ENCODE measurements at places on chromosomes 2 and 18. TPM values are rescaled to one million over a fixed set of nuclear protein-coding genes. Genes with fewer than 3 reads are reported as not detected.

Gene RBKS
- 8.9 TPM for total RNA-seq

Gene CHRND
- not detected for total RNA-seq

Gene ZNG1B
- 33.5 TPM for total RNA-seq

- H3K27ac ChIP-seq = no peak overlapping the region
- no peaks in the 10 kb centered on the region for H3K27me3 ChIP-seq
- no peak for DNase-seq
- H3K4me3 ChIP-seq = no peak overlapping the region
- no peaks in the 10 kb centered on the region for H3K4me1 ChIP-seq
These were observed 1183.2 kb upstream of the ACVR2A start for GRCh38 chr2:146661473-146662096.

- no peaks in the 10 kb centered on the region for H3K36me3 ChIP-seq
- no peak for DNase-seq
- no peak overlapping the region for H3K27ac ChIP-seq
- peak overlapping the region; percentile 26 for H3K4me3 ChIP-seq
- H3K27me3 ChIP-seq = no peaks in the 10 kb centered on the region
These were observed 251.4 kb downstream of the ANKRD30B start for GRCh38 chr18:14999085-14999975.

GRCh38 chr18:21507913-21508701, 92.4 kb downstream of the ESCO1 start:
- no peak for DNase-seq
- no peaks in the 10 kb centered on the region for H3K36me3 ChIP-seq
- no peaks in the 10 kb centered on the region for H3K27me3 ChIP-seq
- no peak overlapping the region for H3K27ac ChIP-seq

Data from colonic mucosa (tissue), 4 donors.